ENCODE measurements at places on chromosomes 16 and 17. TPM values are rescaled to one million over a fixed set of nuclear protein-coding genes. Genes with fewer than 3 reads are reported as not detected.

DNA sequence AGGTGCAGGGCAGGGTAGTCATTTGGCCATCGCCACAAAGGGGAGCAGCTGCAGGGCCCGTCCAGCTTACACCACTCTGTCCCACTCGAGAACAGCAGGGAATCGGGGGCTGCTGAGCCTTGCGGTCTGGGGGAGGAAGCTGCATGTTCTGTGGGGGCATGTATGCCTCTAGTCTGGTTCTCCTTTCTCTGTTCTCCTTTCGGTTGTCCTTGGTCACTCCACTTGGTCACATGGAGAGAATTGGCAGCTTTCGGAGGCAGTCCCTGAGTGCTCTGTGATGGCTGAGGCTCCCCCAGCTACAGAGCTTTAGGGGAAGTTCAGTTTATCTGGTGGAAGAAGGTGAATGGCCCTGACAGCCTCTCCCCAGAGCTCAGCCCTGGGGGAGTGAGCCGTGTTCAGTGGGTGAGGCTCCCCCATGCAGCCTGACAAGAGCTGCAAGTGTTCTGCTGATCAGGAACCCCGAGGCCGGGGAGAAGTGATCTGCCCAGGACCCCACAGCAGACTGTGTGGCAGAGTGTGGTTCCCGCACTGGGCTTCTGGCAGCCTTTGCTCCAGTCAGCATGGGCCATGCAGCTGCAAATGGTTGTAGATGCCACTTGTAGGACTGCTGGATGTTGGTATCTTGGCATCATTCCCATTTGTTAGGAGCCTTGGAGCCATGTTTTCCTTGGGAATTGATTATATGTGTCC, 22.3 kb upstream of the SMPD3 start:
- no peak for DNase-seq

- DNase-seq = no peak
Measured at GRCh38 chr17:81058263-81058871, 23.4 kb downstream of the BAIAP2 start.

DNA sequence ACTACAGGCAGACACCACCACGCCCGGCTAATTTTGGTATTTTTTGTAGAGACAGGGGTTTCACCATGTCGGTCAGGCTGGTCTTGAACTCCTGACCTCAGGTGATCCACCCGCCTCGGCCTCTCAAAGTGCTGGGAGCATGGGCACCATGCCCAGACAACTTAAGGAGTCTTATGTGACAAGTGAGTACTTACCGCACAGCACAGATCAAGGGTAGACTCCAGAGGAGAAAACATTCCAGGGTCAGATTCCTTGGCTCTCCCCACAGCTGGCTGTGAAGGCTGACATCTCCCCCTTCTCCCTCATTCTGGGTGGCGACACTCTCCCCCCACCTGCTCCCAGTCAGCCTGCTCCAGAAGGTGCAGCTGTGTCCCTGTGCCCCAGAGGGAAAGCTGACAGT, 10.6 kb downstream of the ZSCAN10 start:
- DNase-seq = no peak

The SEZ6L2 gene
- 36.1 TPM for total RNA-seq

DNA sequence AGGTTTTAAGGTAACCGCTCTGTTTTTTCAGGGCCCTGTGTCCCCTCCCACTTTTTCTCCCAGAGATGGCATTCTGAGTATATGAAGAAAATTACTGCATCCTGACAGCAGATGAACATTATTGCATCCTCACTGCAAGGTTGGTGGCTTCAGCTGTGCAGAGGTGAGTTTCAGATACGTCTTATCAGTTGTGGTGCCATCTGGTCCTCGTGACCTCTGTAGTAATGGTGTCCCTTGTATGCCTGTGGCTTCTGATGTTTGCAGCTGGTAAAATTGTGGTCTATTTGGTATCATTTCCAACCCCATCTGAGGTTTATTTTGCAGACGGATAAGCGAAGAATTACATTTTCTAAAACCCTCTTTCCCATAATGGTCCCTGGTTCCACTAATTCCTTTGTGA, 417.0 kb downstream of the HS3ST3B1 start:
- DNase-seq = no peak

The ALDH3A2 gene
- 116 TPM for total RNA-seq

- no peak for DNase-seq
Measured at GRCh38 chr17:73533127-73533526, 111.1 kb downstream of the SDK2 start.

The WSCD1 gene
- total RNA-seq = 4.4 TPM

The ANKRD13B gene
- 5.1 TPM for total RNA-seq

The TP53TG3C gene
- not detected for total RNA-seq

DNA sequence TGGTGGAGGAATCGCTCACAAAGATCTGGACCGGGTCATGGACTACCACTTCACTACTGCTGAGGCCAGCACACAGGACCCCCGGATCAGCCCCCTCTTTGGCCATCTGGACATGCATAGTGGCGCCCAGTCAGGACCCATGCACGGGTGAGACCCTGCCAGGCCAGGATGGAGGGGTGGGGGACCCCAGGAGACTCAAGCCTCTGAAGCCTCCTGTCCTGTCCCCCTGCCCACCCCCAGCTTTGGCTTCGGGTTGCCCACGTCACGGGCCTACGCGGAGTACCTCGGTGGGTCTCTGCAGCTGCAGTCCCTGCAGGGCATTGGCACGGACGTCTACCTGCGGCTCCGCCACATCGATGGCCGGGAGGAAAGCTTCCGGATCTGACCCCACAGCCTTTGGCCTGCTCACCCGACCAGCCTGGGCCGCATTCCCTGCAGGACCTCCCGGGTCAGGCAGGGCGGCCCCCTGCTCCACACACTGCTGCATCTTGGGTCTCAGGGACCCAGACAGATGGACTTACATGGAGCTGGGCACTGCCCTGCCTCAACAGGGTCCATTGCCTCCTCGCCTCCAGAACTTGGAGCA, 3.8 kb downstream of the BCKDK start:
- peak; percentile 5 for DNase-seq

The GLIS2 gene
- total RNA-seq = 3.6 TPM

DNA sequence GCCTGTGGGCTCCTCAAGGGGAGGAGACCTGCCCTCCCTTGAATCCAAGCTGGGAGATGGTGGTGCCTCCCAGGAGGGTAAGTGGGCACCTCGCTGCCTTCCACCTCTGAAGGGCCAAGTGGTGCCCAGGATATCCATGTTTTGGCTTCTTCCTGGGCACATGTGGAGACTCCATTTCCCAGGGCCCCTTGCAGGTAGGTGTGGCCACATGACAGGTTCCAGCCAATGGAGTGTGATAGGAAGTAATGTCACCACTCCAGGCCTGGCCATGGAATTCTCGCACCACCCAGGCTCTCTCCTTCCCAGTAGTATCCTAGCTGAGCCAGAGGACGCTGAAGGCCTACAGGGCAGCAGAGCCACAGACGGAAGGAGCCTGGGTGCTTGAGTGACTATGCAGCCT, 17.6 kb upstream of the PEMT start:
- DNase-seq = no peak

DNA sequence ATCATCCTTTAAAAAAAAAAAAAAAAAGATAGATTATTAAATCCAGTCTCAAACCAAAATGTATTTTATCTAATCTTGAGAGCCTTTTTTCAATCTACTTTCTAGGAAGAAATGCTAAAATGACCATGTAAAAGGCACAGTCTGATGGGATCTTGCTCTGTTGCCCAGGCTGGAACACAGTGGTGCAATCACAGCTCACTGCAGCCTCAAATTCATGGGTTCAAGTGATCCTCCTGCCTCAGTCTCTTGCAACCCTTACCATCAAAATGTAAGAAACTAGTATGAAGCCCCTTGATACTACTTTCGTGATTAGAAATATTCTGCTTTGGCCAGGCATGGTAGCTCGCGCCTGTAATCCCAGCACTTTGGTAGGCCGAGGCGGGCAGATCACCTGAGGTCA, 70.8 kb downstream of the HELZ start:
- no peak for DNase-seq

The KRTAP4-6 gene
- total RNA-seq = not detected

- DNase-seq = no peak
Measured at GRCh38 chr16:78852081-78852635, 748.4 kb downstream of the MAF start.

DNA sequence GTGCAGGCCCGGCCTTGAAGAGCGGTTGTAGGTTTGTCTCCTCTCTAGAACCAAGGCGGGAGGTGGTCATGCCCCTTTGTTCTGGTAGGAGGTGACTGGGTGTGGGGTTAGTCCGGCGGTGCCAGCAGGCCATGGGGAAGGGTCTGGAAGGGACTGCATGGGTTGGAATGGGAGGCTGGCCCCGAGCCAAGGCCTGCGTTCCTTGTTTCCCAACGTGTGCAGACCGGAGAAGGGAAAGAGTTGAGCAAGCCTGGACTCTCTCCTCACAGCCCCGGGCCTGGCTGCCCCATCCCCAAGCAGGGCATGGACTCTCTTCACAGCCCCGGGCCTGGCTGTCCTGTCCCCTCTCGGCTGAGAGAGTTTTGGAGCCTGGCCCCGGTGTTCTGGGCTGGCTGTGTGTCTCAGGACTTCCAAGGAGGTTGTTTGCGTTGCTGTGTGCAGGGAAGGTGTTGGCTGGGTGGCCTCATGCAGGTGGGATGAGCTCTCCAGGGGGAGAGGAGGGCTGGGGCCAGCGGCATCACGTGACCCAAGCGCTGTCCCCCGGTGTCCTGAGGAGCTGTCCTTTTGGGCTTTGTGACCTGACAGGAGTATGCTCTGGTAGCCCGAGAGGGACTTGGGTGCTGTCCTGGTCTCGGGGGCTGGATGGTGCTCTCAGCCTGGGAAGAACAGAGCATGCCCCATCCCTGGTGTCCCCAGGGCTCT, 2.6 kb downstream of the CACNA1H start:
- no peak for DNase-seq

- DNase-seq = no peak
Measured at GRCh38 chr17:49386373-49386772, 24.3 kb upstream of the ZNF652 start.

The ZNF19 gene
- total RNA-seq = 4.1 TPM

- DNase-seq = no peak
Measured at GRCh38 chr16:58789351-58789750, 55.2 kb upstream of the GOT2 start.

The IL21R gene
- 0.10 TPM for total RNA-seq

DNA sequence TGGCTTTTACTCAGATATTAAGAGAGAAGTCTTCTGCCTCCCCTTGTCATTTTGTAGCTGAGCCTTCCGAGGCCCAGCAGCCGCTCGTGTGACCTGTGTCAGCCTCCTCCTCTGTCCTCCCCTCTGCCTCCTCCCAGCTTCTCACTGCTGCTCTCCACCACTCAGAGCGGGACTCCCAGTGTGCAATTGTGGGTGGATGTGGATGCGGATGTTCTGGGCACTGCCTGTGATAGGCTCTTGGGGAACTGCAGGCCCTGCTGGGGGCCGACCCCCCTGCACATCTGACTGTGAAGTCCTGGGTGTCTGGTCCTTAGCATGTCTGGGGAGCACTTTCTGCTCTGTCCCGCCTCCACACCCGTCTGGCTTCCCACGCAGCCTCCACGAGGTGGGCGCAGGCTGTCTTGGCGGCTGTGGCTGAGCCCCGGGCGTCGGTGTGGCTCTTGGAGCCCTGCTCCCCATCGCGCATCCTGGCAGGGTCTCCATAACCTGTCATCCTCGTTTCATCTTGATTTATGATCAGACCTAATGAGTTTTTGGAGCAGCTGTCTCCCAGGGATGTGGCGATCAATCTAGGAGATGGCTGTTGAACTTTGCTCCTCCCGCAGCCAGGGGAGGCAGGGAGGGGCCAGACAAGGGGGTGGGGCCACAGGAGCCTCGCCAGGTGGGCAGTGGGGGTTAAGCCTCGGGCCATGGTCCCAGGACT, 28.1 kb downstream of the GRIN2C start:
- DNase-seq = no peak

The MYO15B gene
- total RNA-seq = 99.8 TPM

The PAGR1 gene
- 31.6 TPM for total RNA-seq

DNA sequence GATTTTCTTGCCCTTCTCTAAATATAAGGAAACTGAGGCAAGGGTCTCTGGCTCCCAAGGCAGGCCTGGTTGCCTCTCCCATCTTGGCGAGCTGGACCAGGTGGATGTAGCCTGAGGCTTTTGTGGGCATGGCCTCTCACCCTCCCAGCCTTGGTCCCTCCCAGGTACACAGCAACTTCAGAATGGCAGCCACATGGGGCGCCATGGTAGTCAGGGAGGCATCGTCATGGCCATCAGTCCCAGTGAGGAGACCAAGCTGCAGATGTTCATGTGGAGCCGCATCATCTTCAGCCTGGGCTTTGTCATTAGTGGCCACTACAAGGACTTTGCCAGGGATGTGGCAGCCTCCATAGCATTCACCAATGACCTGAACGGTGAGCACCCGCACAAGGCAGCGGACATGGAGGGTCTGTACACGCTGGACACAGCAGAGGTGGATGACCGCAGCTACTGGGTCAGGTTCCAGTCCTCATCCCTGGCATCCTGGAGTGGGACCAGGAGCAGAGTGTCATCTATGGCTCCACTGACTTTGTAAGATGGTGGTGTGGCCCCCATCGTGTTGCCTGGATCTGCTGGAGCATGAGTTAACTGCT, 165.8 kb upstream of the ZNF267 start:
- DNase-seq = no peak

The METRNL gene
- 65.3 TPM for total RNA-seq

GRCh38 chr16:20218093-20218492, 109.2 kb downstream of the GP2 start:
- DNase-seq = no peak

GRCh38 chr16:13070268-13070667, 168.9 kb downstream of the SHISA9 start:
- DNase-seq = no peak

All from hepatocyte (in vitro differentiated cells).